Left ventricle myocardium superior (tissue), 1 donor: ENCODE measurements at places on chromosomes 4 and X. TPM values are rescaled to one million over a fixed set of nuclear protein-coding genes. Genes with fewer than 3 reads are reported as not detected.
A peak's percentile ranks its signal among the peaks of the same experiment; 100 is the strongest.

- DNase-seq: no peak
Observed at GRCh38 chr4:69697536-69698242, 44.6 kb upstream of the UGT2A1 start.

- peak; percentile 26 for DNase-seq
Observed at GRCh38 chr4:64584981-64585557, 175.8 kb upstream of the TECRL start.

DNA sequence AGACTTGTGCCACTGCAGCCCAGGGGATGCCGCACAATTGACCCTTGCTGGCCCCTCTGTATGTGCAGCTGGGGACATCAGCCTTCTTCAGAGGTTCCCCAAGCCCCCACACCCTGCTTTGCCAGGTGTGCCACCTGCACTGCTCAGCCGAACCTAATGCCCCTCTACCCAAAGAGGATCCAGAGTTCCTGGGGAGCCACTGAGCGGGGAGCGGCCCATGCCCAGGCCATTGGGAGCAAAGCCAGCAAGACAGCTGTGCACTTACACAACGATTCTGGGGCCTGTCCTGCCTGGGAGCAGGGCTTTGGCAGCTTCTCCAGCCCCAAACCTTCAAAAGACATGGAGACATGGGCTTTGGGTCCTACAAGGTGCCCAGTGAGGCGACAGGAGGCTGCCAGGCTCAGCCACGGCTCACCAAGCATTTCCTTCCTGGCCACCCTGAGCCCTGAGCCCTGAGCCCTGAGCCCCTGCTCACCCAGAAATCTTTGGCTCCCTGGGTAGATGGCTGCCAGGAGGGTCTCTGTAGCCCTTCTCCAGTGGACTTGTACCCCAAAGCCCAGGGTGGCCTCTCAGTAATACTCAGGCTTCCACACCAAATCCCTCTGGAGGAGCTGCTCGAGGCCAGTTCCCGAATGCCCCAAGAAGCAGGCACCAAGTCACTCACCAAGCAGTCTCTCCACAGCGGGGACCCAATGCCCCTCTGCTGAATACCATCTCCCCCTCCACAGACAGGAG lies 13.0 kb downstream of the PNMA6E start:
- DNase-seq: no peak

Gene TGIF2LX
- total RNA-seq: not detected

Gene MAGEA4
- not detected for total RNA-seq

Gene AFP
- total RNA-seq: not detected

DNA sequence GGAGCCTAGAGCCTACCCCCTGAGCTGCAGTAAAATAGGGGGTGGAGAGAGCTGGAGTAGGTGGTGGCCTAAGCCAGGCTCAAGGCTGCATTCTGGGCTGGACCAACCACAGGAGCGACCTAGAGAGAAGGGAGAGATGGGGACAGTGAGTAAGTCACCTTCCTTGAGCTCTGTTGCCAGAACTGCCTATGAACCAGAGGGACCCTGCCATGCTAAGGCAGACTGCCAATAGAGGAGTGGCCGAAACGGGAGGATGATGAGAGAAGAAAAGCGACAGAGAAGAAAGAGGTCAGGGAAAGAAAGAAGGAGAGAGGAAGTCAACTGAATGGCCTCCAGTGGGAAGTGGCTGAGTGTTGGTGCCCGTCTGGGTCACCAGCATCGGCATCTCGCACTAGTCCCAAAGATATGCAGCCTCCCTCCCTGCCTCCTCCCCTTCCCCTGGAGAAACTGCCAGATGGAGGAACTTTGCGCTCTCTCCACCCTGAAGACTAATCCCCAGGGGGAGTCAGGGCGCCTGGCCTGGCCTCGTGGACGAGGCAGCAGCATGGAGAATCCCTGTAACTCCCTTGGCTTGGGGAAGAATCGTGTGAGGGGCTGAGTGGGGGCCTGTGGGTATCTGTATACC lies 28.8 kb downstream of the ELF4 start:
- no peak for DNase-seq

GRCh38 chr4:108051343-108051742 lies 61.7 kb downstream of the HADH start:
- no peak for DNase-seq

GRCh38 chrX:12901486-12901885 lies 4.9 kb upstream of the TLR8 start:
- peak; percentile 51 for DNase-seq

DNA sequence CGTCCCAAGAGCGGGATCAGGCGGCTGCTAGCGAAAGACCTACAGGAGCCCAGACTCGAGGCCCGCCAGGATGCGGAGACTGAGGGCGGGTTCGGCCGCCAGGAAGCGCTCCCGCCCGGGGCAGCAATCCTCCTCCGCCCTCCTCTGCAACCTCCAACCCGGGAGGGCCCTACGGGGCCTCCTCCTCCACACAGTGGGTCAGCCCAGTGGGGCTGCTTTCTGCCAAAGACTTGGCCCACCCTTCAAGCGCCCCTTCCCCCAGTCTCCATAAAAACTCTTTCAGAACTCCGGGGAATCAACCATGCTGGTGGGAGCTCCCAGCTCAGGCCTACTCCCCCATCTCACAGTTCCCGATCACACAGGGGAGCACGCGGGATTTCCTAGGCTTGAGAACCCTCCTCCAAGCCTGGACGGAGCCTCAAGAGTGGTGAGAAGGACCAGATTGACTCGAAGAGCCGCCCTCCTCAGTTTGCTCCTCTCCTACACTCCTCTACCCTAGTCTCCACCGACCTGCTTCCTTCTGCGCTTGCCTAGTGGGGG lies 77.5 kb downstream of the RLIM start:
- DNase-seq: peak; percentile 37

DNA sequence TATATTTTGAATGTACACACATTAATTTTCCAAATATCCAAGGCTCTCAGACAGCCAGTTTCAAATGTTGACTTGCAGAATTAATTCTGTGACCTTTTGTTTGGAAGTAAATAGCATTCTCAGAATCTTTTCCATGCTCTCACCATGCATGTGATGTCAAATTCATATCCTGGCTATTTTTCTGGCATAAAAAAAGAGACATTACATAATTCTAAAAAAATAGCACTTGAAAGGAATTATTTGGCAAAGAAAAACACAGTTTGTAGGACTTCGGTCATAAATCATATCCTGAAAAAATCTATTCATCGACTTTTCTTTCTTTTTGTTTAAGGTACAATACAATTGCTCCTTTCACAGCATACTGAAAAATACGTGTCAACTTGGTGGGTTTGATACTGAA lies 111.2 kb downstream of the GLRA3 start:
- no peak for DNase-seq

DNA sequence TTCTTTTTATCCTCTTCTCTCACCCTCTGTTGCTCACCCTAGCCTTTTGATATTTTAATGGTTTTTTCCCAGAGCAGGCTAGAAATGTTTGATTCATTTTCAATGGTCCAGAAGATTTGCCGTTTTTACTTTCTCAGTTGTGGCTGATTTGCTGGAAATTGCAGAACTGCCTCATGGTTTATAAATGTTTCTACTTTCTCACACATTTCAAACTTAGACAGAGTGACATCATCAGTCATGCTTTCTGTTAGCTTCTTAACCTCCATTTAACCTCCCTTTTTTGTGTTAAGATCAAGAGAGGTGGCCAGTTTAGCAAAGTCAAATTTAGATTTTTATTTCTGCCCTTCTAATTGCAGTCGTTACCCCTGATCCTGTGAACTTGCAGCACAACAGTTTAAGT lies 8.7 kb downstream of the RXFP1 start:
- DNase-seq: no peak

GRCh38 chr4:184329235-184329634 lies 111.6 kb upstream of the ENPP6 start:
- no peak for DNase-seq

Gene ATP1B4
- total RNA-seq: not detected

DNA sequence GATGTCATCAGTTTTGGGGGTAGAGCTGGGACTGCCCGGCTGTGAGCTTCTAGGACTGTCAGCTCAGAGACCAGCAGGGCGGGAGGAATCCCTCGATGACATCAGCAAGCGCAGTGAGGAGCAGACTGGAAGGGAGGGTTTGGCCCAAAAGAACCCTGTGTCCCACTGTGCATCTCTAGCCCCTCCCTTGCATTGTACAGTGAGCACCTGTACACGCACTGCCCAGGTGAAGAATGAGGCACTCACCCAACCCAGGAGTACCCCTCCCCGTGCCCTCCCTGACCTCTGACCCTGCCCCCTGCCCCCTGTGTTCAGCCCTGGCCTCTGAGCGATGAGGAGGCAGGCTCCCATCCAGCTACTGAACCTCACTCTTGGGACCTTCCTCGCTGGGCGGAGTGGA lies 92.9 kb downstream of the HMX1 start:
- DNase-seq: no peak
